Naive thymus-derived CD4-positive, alpha-beta T cell (primary cell): ENCODE measurements at places on chromosomes 2 and 18.

- DNase-seq = no peak
These were observed 14.2 kb downstream of the MTX2 start for GRCh38 chr2:176283291-176284068.

- DNase-seq = no peak
These were observed 100.7 kb upstream of the STK39 start for GRCh38 chr2:168348076-168348475.

DNA sequence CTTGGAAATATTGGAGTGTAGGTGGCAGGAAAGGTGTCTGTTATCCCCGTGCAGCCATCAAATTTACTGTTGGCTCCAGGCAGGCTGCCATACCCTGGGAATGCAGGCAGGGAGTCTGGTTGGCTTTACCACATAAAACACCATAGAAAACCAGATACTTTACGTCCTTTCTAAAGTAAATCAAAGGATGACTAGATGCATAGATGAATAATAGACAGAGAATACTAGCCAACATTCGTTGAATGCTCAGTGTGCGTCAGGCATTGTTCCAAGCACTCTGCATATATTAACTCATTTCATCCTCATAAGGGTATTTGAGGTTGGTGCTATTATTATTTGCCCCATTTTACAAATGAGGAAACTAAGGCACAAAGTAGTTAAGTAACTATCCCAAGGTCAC, 65.2 kb downstream of the VSNL1 start:
- DNase-seq = no peak

- no peak for DNase-seq
These were observed 510.6 kb downstream of the XIRP2 start for GRCh38 chr2:167398873-167399272.

DNA sequence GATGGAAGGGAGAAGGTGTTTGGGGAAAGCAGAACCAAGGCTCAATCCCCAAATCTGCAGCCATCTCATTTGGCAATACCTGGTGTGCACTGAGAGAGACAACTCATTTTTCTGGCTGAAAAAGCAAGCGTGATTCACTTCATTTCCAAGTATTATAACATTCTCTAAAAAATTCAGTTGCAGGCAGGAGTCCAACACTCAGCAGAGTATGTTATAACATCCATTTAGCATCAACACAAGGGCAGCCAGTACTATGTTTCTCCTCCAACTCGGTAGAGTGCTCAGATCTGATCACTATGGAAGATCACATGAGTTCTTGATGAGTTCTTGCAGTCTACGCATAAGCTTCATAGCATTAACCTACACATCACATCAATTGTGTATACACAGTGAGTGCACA, 99.4 kb upstream of the PID1 start:
- DNase-seq = no peak
